ENCODE measurements at places on chromosomes 1 and 21. TPM values are rescaled to one million over a fixed set of nuclear protein-coding genes. Genes with fewer than 3 reads are reported as not detected.

DNA sequence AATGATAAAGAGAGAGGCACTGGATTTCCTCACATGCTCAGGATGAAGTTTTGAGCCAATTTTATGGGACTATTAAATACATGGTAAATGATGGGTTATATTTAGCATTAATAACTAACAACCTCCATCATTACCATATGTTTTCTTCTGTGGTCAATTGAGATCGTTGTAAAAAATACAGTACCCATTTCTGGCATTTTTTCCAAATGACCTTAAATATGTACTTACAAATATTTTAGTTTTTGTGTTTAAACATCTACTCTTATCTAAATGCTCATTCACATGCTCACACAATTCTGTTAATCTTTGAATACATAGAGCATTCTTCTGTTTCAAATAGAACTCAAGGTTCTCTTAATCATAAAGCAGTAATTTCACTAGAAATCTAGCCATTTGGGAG lies 330.0 kb upstream of the BRINP3 start:
- no peak for DNase-seq

S100A2 gene
- not detected for total RNA-seq

- no peak for DNase-seq
These were observed 10.0 kb upstream of the LRRC8D start for GRCh38 chr1:89810880-89811279.

DNA sequence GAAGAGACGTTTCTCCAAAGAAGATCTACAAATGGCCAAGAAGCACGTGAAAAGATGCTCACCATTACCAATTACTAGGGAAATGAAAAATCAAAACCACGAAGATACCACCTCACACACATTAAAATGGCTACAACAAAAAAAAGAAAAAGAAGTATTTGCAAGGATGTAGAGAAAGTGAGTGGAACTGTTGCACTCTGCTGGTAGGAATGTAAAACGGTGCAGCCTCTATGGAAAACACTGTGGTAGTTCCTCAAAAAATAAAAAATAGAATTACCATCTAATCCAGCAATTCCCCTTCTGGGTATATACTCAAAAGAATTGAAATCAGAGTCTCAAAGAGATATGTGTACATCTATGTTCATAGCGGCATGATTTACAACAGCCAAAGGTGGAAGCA lies 115.4 kb upstream of the EDN2 start:
- DNase-seq = no peak

MAN1C1 gene
- total RNA-seq = 4.6 TPM

GRCh38 chr1:89757532-89757931 lies 63.3 kb upstream of the LRRC8D start:
- no peak for DNase-seq

DNA sequence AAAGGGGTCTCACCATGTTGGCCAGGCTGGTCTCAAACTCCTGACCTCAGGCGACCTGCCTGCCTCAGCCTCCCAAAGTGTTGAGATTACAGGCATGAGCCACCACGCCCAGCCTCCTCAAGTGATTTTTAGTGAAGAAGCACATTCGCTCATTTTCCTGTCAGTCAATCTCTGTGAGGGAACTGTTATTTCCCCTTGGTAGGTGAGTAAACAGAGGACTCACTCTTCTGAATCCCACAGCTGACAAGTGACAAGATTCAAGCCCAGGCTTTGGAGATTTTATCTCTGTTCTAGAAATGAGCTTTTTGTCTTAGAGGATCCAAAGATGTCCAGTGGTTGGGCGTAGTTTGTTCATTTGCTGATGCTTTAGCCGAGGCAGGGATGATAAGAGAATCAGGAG lies 43.9 kb upstream of the TACSTD2 start:
- DNase-seq = no peak

DNA sequence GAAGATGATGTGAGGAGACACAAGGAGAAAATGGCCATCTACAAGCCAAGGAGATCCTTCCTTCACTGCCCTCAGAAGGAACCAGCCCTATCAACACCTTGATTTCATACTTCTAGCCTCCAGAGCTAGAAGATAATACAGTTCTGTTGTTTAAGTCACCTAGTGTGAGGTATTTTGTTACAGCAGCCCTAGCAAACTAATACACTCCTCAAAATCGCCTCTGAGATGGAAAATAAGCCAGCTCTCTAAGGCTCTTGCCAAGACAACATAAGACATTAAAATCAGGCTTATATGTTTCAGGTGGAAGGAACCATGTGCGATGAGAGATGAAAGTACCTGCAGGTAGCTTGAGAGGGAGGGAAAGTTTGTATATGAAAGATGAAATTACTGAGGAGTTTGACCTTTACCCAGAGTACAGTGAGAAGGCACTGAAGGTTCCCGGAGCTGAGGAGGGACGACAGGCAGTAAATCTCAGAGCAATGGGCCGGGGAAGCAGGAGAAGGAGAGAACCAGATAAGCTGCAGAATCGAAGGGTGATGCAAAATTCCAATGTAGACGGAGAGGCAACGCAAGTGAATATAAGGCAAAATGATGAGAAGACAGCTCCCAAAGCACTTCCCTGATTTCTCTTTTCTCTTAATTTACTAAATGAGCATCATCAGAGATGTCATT lies 84.7 kb downstream of the HHIPL2 start:
- no peak for DNase-seq

GRCh38 chr1:68431076-68431475 lies 18.7 kb downstream of the RPE65 start:
- no peak for DNase-seq

GRCh38 chr1:186887203-186887602 lies 58.5 kb downstream of the PLA2G4A start:
- DNase-seq = no peak

FCRLA gene
- not detected for total RNA-seq

RERE gene
- total RNA-seq = 75.0 TPM

DNA sequence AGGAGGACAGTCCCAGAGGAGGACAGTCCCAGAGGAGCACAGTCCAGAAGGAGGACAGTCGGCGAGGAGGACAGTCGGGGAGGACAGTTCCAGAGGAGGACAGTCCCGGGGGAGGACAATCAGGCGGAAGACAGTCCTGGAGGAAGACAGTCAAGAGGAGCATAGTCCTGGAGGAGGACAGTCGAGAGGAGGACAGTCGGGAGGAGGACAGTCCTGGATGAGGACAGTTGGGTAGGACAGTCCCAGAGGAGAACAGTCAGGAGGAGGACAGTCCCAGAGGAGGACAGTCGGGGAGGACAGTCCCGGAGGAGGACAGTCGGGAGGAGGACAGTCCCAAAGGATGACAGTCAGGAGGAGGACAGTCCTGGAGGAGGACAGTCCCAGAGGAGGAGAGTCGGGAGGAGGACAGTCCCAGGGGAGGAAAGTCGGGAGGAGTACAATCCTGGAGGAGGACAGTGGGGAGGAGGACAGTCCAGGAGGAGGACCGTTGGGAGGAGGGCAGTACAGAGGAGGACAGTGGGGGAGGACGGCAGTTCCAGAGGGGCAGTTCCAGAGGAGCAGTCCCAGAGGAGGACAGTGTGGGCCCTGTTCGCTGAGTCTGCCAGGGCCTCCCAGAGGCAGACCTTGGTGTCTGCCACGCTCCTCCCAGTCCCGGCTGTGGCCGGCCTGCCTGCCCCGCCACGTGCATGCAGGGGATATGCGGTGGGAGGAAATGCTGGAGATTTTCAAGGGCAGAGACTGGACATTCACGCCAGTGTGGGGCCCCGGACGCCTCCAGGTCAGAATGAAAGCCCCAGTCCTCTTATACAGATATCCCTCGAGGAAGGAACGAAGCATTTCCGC lies 183.8 kb upstream of the ARHGEF16 start:
- DNase-seq = no peak

- no peak for DNase-seq
These were observed 31.6 kb downstream of the CD1D start for GRCh38 chr1:158212320-158212719.

DNA sequence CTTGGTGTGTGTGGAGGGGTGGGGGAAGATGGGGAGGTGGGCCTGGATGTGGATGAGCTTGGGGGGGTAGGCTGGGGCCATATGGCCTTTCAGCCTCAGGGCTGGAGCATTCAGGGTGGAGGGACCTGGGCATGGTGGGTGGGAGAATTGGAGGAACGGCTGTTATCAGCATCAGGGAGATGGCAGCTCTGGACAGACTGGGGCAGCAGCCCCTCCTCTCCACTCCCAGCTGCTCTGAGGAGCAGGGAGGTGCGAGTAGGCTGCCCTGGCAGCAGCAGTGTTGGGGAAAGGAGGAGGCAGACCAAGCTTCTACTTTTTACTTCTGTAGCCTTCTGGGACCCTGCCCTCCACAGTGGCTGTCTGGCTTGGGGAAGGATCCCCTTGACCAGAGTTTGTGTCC lies 10.2 kb downstream of the PPFIA4 start:
- no peak for DNase-seq

GRCh38 chr21:31098576-31099005 lies 60.3 kb upstream of the KRTAP19-8 start:
- peak; percentile 86 for DNase-seq

SLC45A3 gene
- 23.3 TPM for total RNA-seq

DNA sequence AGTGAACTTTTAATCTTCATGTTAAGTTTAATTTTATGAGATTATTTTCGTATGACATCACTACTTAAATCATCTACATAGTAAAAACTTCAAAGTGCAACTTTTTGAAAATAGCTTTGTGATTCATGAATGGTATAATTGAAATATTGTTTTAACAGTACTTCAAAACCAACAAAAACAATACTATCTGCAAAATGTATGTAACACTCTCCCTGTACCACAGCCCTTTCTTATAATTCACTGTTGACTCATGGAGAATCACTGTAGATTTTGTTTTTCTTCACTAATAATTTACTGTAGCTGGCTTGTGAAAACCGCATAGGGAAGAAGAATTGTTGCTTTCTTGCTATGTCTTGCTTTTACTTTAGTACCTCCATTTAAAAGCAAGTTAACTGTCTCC lies 301.4 kb upstream of the ADAMTS5 start:
- DNase-seq = no peak

GRCh38 chr1:202967684-202968281 lies 726 bp upstream of the CYB5R1 start:
- DNase-seq = peak; percentile 51

MATN1 gene
- 1.7 TPM for total RNA-seq

KCTD3 gene
- total RNA-seq = 19.4 TPM

DNA sequence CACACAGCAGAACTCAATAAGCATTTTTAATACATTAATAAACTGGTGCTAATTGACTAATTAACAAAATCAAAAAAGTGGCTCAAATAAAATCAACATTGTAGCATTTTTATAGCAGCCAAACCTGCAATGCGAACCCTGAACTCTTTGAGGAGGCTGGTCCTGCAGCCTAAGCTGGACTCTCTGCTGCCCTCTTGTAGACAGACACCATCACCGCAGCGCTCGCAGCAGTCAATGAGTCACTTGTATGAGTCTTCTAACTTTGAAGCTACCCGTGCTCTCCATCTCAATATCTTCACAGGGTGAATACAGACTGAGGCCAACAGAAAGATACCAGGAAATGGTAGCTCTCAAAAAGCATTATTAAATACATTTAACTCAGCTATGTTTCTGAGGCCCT lies 9.7 kb upstream of the KRTAP7-1 start:
- no peak for DNase-seq

ZMYND12 gene
- not detected for total RNA-seq
